Suprapubic skin (tissue), 4 donors: ENCODE measurements at places on chromosomes 5 and 9. TPM values are rescaled to one million over a fixed set of nuclear protein-coding genes. Genes with fewer than 3 reads are reported as not detected.

DNA sequence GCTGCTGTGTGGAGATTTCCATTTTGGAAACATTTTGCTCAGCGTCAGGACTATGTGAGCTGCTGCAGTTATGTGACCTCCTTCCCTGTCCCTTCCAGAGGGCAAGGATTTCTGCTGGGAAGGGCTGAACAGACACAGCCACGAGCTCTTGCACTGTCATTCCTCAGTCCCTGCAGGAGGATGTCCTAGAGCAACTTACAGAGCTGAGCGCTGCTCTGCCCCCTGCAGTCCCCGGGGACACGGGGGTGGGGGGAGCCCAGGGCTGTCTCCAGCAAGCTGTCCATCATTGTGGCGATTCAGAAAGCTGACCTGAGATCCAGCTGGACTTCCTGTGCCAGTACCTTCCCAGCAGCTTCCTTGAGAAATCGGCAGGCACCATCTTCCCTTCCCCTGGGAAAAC is 28.0 kb upstream of the MAP1B start:
- no peak overlapping the region for H3K27ac ChIP-seq
- no peaks in the 10 kb centered on the region for H3K36me3 ChIP-seq
- no peak overlapping the region for H3K4me3 ChIP-seq
- no peaks in the 10 kb centered on the region for H3K4me1 ChIP-seq
- DNase-seq = no peak

DNA sequence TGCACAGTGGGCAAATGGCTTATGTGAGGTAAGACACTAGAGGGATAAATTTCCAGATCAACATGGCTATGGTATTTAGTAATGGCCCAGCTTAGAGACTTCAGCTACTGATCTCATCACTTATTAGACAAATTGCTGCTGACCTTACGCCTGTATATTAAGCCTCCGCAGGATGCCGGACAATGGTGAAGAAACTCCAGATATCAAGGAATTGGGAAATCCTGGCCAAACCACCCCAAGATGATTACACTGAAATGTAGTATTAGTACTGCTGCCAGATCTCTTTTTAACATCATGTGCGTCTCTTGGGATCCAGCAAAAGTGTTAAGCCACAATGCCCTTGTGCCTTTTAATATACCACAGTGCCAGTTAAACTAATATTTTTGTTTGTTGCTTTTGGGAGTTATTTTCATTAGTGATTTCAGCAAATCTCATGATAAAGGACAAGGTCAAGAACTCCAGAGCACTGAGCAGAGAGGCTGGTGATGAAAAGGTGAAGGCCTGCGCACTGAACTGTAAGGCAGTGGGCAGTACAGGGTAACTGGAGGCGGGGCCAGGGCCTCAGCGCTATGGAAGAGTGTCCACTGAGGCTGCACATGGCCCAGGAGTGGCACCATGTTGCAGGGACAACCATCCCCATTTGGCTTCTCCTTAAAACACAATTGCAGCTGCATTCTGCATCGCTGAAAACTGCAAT is 32.5 kb downstream of the TSTD2 start:
- H3K4me1 ChIP-seq = peaks cover 12% of the 10 kb centered on the region
- H3K27me3 ChIP-seq = no peaks in the 10 kb centered on the region
- H3K27ac ChIP-seq = no peak overlapping the region
- no peak for DNase-seq
- peaks cover 60% of the 10 kb centered on the region for H3K36me3 ChIP-seq
- H3K4me3 ChIP-seq = no peak overlapping the region

The SOX30 gene
- total RNA-seq = not detected

DNA sequence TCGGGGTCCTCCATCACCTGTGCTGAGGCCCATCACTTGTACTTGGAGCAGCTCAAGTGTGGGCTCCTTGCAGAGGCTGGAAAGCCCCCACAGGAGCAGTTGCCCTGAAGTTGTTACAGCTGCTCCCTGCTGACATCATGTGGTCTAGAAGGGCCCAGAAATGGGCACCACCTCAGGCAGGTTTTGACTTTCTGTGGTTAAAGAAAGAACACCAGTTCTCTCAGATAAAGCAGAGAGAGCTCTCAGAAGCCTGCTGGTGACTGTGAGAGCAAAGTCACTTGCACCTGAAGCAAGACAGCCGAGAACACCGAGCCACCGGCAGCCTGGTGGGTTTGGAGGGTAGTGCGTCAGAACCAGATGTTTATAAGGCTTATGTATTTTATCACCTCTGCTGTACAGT is 70.4 kb downstream of the MVB12B start:
- H3K4me3 ChIP-seq = no peak overlapping the region
- H3K36me3 ChIP-seq = peaks cover 12% of the 10 kb centered on the region

The RLN2 gene
- not detected for total RNA-seq

The FBXL7 gene
- 1.9 TPM for total RNA-seq

DNA sequence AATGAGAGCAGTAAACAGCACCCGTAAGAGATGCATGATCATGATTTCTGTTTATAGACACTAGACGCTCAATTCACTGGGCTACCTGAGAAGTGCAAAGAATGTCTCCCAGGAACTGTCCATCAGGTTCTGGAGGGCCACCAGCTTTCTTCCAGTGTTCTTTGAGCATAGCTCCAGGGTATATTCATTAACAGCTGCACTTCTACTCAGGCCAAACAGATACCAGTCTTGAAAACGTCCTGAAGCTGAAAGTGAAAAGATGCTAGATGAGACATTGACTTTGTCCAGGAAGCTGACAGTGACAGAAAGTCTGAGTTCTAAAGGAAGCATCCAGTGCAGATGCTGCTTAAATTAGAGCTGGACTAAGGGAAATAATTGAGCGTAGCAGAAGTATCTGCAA is 488.7 kb upstream of the TYRP1 start:
- no peaks in the 10 kb centered on the region for H3K36me3 ChIP-seq
- no peaks in the 10 kb centered on the region for H3K27me3 ChIP-seq
- no peak for DNase-seq
- no peak overlapping the region for H3K27ac ChIP-seq

DNA sequence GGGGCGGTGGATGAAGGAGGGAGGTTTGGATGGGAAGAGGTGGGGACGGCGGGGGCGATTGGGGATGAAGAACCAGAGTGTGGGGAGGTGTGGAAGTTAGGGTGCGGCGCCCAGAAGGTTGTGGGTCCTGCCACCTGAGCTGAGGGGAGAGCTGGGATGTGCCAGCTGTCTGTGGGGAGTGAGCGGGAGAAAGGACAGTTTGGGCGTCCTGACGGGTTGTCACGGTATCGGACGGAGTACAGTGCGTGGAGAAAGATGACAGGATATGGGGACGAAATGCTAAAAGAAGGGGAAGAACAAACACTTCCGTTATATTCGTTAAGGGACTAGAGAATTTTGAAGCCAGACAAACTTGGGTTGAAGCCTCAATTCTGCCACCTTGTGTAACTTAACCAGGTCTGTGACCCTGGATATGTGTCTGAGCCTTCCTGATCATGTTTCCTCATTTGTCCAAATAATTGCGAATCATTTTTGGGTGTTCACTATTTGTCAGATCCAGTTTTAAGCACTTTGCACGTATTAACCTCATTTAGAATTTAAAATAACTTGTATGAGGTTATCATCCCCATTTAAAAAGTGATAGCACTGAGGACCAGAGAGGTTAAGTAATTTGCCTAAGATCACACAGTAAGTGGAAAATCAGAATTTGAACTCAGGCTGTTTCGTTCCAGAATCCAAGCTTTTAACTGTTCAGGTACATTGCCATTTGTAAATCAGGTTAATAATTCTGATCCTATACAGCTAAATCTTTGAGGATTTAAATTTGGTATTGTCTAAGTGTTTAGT is 689 bp downstream of the CNTRL start:
- peaks cover 29% of the 10 kb centered on the region for H3K4me1 ChIP-seq
- H3K36me3 ChIP-seq = peaks cover 3% of the 10 kb centered on the region
- DNase-seq = no peak
- H3K4me3 ChIP-seq = peak overlapping the region; percentile 72

The DENND1A gene
- 15.8 TPM for total RNA-seq

- no peak overlapping the region for H3K27ac ChIP-seq
- no peak for DNase-seq
- H3K27me3 ChIP-seq = no peaks in the 10 kb centered on the region
- H3K4me3 ChIP-seq = no peak overlapping the region
Observed at GRCh38 chr9:100087218-100087617, 11.6 kb downstream of the ERP44 start.

The GLRA1 gene
- not detected for total RNA-seq

The LCN2 gene
- 45.7 TPM for total RNA-seq

DNA sequence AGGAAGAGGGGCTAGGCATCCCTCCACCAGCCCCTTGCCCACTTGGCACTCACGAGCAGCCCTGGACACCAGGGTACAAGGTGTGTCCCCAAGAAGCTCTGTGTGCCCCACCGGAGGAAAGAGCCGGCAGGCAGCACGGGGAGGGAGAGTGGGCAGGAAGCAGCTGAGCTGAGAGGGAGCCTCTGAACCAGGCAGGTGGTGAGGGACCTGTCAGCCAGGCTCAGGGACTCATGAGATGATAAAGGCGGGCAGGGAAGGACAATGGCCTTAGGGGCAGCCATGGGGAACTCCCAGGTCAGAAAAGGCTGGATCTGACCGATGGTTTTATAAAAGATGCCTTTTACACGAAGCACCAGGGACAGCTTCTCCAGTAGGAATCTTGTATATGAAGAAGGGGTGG is 112.0 kb downstream of the VAV2 start:
- peaks cover 44% of the 10 kb centered on the region for H3K4me1 ChIP-seq
- no peak for DNase-seq
- H3K4me3 ChIP-seq = no peak overlapping the region

DNA sequence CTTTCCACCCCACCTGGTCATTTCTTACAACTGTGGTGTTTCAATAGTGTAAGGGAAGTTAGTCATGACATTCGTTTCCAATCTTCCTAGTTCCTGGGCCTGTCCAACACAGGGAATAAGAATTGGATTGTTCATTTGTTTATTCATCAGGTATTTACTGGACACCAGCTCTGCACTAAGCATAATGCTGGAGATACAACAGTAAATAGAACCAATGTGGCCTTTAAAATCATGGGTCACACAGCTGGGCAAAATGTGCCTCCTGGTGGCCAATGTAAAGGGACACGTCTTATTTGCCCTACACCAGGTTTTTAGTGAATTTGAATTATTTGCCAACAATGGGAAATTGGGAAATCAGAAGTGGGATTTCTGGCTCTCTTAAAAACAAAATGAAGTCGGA is 10.4 kb downstream of the ABLIM3 start:
- H3K27ac ChIP-seq = no peak overlapping the region
- H3K4me1 ChIP-seq = peaks cover 26% of the 10 kb centered on the region
- no peaks in the 10 kb centered on the region for H3K27me3 ChIP-seq
- no peak for DNase-seq
- H3K4me3 ChIP-seq = no peak overlapping the region
- H3K36me3 ChIP-seq = no peaks in the 10 kb centered on the region

DNA sequence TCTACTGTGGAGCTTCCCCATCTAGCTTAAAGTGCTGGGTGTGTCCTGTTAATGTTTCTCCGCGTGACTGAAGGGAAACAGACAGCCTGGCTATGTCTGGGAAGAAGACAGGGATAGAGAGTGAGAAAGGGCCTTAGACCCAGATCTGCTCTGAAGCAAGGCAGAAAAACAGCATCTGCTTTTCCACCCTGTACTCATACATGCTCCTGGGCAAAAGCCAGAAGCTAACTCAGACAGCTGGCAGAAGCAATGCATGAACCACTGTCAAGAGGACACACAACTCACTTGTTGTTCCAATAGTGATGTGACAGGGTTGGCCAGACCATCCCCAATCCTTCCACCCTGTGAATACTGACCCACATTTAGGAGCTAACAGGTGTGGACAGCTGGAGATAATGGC is 63.3 kb downstream of the DPYSL3 start:
- H3K4me3 ChIP-seq = no peak overlapping the region
- DNase-seq = no peak
- no peaks in the 10 kb centered on the region for H3K27me3 ChIP-seq
- H3K27ac ChIP-seq = peak overlapping the region; percentile 71
- H3K36me3 ChIP-seq = no peaks in the 10 kb centered on the region
- H3K4me1 ChIP-seq = peaks cover 18% of the 10 kb centered on the region

The NMUR2 gene
- total RNA-seq = not detected

The STPG3 gene
- total RNA-seq = 1.2 TPM

GRCh38 chr5:35239911-35240610 is 9.8 kb upstream of the PRLR start:
- no peaks in the 10 kb centered on the region for H3K27me3 ChIP-seq
- no peak overlapping the region for H3K27ac ChIP-seq
- H3K36me3 ChIP-seq = no peaks in the 10 kb centered on the region
- no peak overlapping the region for H3K4me3 ChIP-seq
- H3K4me1 ChIP-seq = no peaks in the 10 kb centered on the region

- H3K27ac ChIP-seq = no peak overlapping the region
- DNase-seq = no peak
- no peaks in the 10 kb centered on the region for H3K4me1 ChIP-seq
- H3K36me3 ChIP-seq = no peaks in the 10 kb centered on the region
- no peak overlapping the region for H3K4me3 ChIP-seq
Observed at GRCh38 chr5:146947181-146947941, 68.8 kb upstream of the PPP2R2B start.

DNA sequence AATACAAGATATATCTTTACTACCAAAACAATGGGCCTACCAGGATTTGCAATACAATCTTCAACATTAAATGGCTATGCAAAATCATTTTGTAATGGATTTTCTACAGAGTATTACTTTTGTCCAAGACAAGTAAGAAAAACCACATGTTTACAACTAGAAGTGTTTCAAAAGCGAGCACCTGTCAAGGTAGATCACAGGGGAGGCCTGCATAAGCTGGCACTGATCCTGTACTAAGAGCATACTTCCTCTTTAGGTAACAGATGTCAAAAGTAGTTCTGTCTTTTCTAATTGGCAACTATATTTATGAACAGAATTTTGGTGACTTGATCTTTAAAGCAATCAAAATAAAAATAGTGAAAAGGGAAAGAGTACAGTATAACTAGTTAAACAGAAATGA is 249.0 kb downstream of the MLLT3 start:
- DNase-seq = no peak
- no peaks in the 10 kb centered on the region for H3K4me1 ChIP-seq
- no peaks in the 10 kb centered on the region for H3K27me3 ChIP-seq
- no peaks in the 10 kb centered on the region for H3K36me3 ChIP-seq
- H3K4me3 ChIP-seq = no peak overlapping the region

DNA sequence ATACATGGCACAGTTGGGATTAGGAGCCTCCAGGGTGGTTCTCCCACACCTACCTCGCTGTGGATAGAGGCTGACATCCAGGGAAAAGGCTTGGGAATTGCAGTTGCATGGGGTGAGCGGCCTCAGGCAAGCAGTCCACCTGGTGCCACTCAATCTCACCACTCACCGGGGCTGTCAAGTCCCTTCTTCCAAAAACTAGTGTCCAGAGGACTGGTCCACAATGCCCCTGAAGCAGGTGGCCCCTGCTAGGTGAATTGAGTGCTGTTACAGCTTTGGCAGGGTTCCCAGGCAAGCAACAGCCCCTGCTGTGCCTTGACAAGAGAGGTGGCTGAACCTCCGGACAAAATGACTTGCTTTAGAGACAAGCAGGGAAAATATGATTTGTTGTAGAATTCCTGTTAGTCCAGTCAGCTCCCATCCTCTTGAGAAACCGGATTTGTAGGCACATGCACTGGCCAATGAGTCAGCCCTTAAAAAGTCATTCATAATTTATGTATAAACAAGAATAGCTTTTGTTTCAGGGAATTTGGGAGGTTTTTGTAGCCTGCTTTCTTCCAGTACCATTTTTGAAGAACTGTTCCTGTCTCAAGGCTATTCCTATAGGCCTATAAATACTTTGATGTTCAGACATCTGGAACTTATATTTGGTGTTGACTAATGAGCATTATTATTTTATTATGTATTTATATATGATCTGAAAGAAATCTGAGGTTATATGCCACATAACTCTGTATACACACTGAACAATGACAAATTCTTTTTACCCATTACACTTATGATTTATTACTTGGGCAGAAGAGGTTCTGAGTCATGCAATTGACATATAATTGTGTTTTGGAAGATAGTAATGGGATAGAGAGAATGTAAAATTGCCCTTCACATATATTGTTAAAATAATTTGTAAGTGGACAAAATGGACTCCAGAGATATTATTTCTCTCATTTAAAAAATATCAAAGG is 411.1 kb downstream of the ACTL7B start:
- H3K4me1 ChIP-seq = peaks cover 61% of the 10 kb centered on the region
- no peaks in the 10 kb centered on the region for H3K36me3 ChIP-seq
- DNase-seq = peak; percentile 73
- peak overlapping the region; percentile 95 for H3K27ac ChIP-seq
